ENCODE measurements at places on chromosomes 5 and 9.

DNA sequence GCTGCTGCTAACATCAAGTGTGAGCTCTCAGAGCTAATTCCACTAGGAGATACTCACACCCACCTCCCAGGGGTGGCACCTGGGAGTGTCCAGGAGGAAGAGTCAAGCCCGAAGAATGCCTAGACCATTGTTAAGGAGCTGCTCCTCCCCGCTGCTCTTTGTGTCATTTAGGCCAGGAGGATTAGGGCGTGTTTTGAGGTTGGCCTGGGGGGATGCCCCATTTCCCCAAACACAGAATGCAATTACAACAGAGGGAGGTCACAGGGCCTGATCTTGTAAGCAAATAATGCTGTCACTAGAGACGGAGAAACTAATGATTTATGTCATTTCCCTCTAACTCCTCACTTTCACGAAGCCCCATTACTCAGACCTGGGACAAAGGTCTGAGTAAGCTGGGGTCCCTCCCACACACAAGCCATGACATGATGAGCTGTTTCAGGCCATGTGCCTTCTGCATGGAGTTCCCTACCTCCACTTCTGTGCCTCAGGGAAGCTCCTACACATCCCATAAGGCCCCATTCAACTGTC, 312.5 kb downstream of the ACTL7B start:
- DNase-seq, result no peak

GRCh38 chr5:69167929-69168328, 979 bp downstream of the CCNB1 start:
- DNase-seq, result no peak

DNA sequence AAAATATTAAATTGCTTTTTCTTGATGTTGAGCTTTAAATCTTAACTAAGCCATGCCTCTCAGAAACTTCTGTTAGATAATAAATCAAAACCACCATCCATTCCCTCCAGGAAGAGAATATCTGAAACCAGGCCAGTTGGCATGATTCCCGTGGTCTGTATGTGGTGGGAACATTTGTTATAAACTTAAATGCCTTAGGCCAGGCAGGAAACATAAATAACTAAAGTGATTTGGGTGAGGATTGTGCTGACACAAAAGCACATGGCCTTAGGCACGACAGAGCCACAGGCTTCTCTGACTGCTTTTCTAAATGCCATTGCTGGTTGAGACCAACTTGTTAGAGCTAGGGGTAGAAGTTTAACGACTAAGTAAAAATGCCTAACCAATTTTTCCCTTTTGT, 255.9 kb downstream of the GABRG2 start:
- DNase-seq, result peak; percentile 28

- peak; percentile 57 for DNase-seq
These were observed 15.5 kb upstream of the HSD17B3 start for GRCh38 chr9:96317335-96317980.

GRCh38 chr5:175859916-175860315, 11.5 kb upstream of the CPLX2 start:
- no peak for DNase-seq

- no peak for DNase-seq
These were observed 92.4 kb upstream of the PRRC1 start for GRCh38 chr5:127425037-127425436.

DNA sequence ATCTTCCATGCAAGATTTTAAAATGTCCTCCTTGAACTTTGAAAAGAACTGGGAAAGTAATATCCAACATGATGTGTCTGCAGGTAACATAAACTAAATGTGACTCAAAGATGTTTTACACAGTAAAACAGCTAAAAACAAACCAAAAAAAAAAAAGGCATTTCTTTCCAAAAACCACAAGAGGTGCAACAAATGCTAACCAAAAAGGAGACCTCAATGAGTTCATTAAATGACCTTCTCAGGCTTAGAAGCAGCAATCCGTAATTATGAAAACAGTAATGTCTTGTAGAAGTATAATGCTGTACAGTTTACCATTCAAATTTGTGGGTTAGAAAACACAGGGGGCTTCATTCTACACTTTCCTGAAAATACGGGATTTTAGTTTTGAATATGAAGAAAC, 2.5 kb downstream of the RNF145 start:
- no peak for DNase-seq

- no peak for DNase-seq
These were observed 33.9 kb upstream of the JMY start for GRCh38 chr5:79202076-79202475.

GRCh38 chr5:139700711-139701055, 52.5 kb downstream of the CXXC5 start:
- no peak for DNase-seq

- DNase-seq, result no peak
These were observed 11.2 kb downstream of the RCL1 start for GRCh38 chr9:4803670-4804530.

GRCh38 chr5:74685979-74686631, 1.1 kb downstream of the HEXB start:
- DNase-seq, result peak; percentile 34

- DNase-seq, result no peak
These were observed 38.5 kb downstream of the CYSTM1 start for GRCh38 chr5:140213370-140213983.
